ENCODE measurements at places on chromosomes 3 and 15.
A peak's percentile ranks its signal among the peaks of the same experiment; 100 is the strongest.

- DNase-seq: no peak
These were observed 26.6 kb upstream of the PLXNA1 start for GRCh38 chr3:126956361-126956760.

DNA sequence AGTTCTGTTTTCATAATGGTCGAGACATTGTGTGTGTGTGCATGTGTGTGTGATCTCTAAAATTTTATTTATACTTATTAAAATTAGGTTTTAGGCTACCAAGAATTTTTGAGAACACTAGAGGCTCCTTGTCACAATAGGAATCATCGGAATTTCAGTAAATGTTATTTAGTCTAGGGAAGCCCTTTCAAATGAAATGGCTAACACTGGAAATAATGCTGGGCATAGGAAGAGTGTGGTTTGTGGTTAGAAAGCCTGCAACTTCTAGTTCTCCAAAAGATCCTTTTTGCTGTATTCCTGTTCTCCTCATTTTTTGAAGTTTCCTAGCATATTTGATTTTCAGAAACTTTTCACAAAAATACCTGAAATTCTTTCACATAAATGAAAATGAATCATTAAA lies 92.5 kb upstream of the MBNL1 start:
- no peak for DNase-seq

DNA sequence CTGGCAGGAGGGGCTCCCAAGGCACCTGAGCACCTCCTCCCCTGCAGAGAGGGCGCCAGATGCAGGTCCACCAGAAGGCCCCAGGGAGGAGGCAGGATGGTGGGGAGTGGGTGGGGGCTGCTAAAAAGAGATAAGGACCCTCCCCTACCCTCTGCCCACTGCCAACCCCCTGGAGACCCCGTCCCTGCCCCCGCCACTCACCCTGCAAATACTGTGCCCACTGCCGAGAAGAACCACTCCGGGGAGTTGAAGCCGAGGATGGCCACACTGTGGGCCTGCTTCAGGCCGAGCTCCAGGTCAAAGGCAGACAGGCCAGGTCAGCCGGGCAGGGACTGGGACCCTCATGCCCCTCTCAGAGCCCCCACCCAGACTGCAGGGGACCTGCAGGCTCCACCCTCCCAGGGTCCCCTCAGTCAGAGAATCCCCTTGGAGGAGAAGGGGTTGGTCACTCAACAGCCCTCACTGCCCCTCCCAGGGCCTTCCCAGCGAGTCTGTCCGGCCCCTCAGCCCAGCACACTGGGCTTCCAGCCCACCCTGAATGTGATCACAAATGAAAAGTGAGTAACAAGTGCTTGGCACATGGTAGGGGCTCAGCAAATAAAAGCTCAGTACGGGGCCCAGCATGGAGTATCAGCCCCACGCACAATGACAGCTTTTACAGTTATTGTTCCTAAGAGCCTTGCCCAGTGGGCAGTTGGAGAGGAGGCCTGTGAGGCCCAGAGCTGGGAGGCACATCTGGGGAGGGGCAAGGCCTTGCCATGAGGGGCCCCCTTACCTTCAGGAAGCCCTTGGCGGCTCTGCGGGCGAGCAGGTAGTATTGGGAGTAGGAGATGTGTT lies 40.4 kb downstream of the ACSBG1 start:
- DNase-seq: no peak

DNA sequence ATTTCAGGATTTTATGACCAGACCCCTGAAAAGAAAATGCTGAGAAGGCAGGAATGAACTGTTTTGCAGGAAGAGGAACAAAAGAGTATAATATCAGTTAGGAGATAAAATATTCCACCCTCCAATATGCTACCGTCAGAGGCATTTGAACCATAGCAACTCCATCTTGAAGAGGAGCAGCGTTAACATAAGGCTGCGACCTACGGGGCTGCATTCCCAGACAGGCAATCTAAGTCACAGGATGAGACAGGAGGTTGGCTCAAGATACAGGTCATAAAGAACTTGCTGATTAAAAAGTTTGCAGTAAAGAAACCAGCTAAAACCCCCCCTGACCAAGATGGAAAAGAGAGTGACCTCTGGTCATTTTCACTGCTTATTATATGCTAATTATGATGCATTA lies 22.9 kb downstream of the CCDC39 start:
- DNase-seq: no peak

GRCh38 chr15:75455424-75455981 lies 4.0 kb upstream of the SIN3A start:
- peak; percentile 88 for DNase-seq

DNA sequence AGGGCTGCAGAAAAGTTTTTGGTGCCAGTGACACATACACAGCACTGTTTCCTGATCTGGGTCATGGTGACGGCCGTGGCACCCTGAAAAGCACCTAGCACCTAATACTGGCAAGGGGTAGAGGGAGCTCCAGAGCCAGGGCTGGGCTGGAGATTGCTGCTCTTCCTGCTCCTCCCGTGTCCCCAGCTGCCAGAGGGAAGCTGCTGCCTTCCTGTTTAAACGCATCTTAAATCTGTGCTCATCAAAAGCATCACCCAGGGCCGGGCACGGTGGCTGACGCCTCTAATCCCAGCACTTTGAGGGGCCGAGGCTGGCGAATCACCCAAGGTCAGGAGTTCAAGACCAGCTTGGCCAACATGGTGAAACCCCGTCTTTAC lies 156.7 kb upstream of the MEF2A start:
- DNase-seq: no peak

GRCh38 chr15:76978522-76979330 lies 16.2 kb upstream of the PSTPIP1 start:
- no peak for DNase-seq

DNA sequence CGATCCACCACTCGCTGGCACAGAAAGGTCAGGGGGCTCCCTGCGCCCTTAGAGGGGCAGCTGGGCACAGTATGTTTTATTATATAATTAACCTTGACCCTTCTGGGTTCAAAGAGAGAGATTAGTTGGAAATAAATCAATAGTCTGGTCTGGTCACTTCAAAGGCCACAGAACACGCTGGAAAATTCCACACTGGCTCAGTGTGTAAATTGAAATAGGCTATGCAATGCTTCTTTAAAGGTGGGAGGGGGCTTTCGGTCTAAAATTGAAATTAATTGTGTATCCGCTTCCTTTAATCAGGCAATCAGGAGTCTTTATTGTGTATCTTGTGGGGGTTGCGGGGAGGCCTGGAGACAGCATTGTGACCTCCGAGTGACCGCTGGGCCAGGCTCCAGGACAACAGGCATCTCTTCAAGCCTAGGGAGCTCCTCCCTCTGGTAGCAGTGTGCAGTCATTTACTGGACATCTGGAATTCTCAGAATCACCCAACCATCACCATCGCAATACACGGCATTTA lies 8.0 kb downstream of the RNU5B-1 start:
- DNase-seq: no peak

GRCh38 chr3:11385891-11386290 lies 113.7 kb downstream of the ATG7 start:
- no peak for DNase-seq

GRCh38 chr15:55221090-55222011 lies 24.6 kb upstream of the RSL24D1 start:
- peak; percentile 48 for DNase-seq

DNA sequence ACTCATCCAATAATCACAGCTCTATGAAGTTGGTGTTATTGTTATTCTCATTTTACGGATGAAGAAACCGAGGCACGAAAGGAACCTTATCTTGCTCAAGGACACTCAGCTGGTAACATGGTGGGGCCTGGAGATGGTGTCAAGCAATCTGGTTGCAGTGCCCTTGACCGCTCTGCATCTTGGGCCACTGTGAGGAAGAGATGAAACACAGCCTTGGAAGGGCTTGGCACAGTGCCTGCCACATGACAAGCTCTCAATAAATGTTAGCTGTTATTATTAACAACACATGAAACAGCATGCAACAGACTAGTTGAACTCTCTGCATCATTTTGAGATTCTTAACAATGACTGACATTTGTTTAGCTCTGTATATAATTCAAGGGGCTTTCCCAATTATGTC lies 10.1 kb upstream of the ITGA11 start:
- no peak for DNase-seq

GRCh38 chr3:12478326-12478725 lies 6.0 kb upstream of the TSEN2 start:
- no peak for DNase-seq

GRCh38 chr15:73254598-73254997 lies 114.2 kb downstream of the HCN4 start:
- no peak for DNase-seq

DNA sequence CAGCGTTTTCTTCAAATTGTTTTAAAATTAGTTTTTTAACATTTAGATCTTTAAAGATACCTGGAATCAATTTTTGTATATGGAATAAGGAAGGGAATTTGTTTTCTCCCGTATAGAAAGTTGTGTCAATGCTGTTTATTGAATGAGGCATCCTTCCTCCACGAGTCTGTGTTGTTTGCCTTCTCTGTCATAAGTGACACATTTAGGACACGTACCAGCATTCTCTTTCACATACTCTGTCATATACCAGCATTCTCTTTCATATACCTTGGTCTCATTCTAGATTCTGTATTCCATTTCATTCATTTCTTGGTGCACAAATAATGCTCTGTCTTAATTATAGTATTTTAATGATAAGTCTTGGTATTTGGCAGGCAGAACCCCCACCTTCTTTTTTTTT lies 10.3 kb downstream of the ATP11B start:
- DNase-seq: no peak

- DNase-seq: no peak
These were observed 508.9 kb upstream of the ADAMTS9 start for GRCh38 chr3:65196663-65197062.

DNA sequence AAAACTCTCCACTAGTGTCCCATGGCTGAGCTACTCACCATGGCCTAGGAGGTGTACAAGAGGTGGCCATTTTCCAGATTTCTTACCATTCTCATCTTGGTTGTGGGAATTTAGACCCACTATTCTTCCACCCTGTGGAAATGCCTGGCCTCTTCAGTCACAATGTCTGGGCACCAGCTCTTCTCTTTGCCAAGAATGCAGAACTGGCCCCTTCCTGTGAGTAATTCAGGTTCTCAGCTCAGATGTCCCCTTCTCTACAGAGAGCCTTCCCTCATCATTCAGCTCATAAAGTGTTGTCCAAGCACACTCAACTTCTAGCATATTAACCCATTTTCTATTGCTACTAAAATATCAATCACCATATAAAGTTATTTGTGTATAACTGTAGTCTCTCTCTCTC lies 575.5 kb upstream of the KCNMB2 start:
- DNase-seq: no peak

DNA sequence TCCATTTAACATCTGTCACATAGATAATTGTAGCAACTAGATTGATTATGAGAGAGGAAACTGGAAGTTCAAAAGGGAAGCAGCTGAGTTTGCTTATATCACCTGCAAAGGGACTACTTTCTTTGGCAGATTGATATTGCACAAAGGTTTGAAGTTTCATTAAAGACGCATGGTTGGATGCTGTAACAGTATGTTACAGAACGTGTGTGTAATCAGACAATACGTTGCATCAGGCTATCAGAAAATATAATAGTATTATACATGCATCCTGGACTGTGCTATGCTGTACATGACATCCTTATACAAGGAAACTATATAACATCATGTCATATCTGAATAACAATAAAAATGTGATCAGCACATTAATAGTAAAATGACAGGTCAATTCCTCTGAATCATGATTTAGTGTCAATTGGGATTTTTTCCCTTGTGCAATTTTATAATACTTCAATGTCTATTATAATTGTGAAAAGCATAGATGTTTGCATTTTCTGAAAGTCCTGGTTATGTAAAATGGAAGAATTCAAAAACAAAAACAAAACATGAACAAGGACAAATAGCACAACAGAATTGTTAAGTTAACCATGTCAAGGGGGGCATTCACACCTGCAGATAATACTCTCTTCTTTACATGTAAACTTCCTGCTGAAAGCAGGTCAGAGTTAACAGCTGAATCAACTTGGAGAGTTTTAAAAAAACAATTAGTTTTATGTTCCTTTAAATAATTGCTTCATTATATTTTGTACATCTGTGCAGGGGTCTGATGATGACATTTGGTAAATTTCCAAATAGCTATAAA lies 283.2 kb upstream of the KCNH8 start:
- DNase-seq: no peak

DNA sequence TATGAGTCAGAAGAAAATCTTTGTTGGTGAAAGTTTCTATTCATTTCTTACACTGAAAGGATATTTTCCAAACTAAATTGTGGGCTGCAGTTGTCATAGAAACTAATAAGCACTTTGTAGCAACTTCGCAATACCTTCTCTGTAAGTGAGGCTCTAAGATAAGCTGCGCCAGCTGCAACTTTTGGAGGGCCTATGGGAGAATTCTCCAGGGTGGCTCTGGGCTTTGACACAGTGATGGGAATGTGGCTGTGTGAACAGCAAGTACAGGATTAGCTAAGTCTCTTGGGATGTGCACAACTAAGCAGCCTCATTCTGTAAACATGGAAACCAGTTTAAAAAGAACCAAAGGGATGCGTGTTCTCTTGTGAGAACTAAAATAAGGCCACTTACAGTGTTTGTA lies 124.6 kb upstream of the SGO1 start:
- DNase-seq: no peak

DNA sequence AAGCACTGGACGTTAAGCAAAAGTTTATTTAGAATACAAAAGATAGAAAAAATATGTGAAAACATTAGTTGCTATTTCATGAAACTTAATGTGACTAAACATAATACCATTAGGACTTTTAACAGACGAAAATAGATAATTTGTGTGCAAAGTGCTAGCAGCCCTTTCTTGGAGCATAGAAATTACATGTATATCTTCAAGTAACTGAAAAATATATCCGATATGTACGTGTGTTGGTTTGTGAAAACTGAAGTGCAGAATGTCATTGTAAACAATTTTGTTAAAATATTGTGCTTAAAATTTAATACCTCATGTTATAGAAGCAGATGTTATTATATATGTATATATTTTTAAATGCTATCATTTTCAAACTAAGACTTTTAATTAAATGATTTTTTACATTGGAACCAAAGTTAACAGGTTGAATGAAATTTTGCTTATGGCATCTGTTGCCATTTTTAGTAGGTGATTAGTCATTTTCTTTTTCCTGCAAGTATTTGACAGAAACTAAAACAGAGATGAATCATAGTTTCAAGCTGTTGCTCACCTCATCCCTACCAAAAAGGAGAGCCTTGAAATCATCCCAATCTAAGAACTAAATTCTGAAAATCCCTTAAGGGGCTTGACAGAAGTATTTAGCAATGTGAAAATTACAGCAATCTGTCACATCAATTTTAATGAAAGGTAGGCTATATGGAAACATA lies 334.8 kb downstream of the NAALADL2 start:
- DNase-seq: no peak

GRCh38 chr15:45338417-45338816 lies 39.9 kb downstream of the GATM start:
- DNase-seq: no peak

GRCh38 chr3:160003520-160004128 lies 15.0 kb downstream of the IL12A start:
- DNase-seq: peak; percentile 41

GRCh38 chr15:36599620-36600433 lies 20.4 kb downstream of the CDIN1 start:
- DNase-seq: no peak

DNA sequence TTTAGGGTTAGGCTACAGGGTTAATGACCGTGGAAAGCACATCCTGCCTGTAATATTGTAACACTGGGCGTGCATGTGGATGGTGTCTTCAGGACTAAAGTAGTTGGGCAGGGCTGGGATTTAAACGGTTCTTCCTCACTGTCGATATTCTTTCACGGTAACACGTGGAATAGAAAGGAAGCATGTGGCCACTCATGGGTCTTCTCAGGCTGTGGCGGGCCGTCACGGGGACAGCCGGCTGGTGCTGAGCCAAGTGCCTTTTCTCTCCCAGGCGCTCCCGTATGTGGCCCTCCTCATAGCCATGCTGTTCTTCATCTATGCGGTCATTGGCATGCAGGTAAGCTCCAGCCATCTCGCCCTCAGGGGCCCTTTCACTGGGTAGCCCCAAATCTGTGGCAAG lies 73.7 kb downstream of the CHDH start:
- no peak for DNase-seq

- no peak for DNase-seq
These were observed 4.5 kb upstream of the CLN6 start for GRCh38 chr15:68234060-68234459.
